Activated effector memory CD4-positive, alpha-beta T cell treated with anti-CD3 and anti-CD28 coated beads, Interleukin-2, amount 50 U/mL, for 16 hours (primary cell): ENCODE measurements at places on chromosomes 5 and 9.

GRCh38 chr5:178624631-178625546, 2.0 kb downstream of the CLK4 start:
- no peak for DNase-seq

DNA sequence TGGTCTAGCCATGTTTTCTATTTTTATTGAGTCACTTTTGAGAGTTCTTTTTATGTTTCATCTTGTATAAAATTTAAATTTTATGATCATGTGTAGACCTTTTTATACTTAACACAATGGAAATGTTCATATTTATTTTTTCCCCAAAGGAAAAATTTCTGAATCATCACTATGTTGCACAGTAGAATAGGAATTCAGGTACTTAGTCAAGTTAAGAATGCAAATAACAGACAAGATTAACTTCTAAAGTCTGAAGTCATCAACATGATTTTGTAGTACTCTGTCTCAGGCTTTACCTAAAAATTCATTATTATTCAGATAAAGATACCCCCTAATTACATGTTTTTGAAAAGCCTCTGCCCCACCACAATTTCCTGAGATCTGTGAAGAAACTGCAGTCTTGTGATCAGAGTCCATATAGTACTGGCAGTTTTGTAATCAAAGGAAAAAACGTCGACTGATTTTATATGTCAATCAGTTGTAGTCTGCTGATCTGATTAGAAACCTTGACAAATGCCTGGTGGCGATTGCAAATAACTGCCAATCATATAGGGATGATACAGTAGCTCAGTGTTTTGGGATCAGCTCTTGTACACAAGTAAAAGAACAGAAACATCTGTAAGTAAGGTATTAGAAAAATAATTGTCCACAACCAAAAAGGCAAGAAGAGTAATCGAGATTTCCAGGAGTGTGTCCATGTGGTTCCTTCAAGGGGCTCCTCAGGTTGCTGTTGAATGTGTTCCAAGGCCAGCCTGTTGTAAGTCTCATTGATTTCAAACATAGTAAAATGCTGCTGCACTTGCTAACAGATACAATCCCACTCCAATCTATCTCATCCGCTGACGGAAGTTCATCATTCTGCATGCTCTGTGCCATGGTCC, 352.4 kb downstream of the ARRDC3 start:
- no peak for DNase-seq

- no peak for DNase-seq
These were observed 383.9 kb downstream of the MAT2B start for GRCh38 chr5:163889369-163889768.

DNA sequence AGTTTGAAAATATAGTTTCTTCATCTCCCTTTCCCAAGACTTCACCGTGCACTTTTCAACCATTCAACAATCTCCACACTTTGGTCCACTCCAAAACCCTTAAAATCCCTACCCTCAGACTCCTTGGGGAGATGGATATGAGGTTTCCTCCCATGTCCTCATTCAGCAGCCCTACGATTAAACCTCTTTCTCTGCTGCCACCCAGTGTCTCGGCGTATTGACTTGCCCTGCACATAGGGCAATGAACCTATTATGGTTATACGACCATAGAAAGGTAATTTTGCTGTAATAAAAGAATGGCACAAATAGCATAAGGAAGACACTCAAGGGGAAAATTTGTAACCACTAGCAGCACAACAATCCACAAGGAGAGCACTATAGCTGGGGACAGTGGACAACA, 803.5 kb downstream of the TLE1 start:
- DNase-seq, result no peak

GRCh38 chr9:33023661-33024060, 1.4 kb upstream of the DNAJA1 start:
- DNase-seq, result no peak

- DNase-seq, result no peak
These were observed 24.4 kb downstream of the SLC25A25 start for GRCh38 chr9:128092199-128092977.

DNA sequence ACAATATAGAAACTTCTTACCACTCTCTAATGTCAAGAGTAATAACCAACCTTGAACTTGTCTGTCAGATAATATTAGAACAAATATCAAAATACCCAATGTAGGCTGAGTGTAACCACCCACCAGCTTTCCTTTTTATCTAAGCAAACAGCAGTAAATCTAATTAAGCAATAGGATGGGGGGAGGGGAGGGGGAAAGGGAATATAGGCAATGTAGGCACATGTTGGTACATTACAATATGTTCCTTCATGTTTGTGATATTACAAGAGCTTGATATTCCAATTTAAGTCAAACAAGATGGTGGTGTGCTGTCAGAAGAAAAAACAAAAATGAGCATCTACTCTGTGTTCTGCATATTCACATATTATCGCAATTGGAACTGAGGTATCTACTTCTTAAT, 158.2 kb downstream of the DENND1A start:
- no peak for DNase-seq

DNA sequence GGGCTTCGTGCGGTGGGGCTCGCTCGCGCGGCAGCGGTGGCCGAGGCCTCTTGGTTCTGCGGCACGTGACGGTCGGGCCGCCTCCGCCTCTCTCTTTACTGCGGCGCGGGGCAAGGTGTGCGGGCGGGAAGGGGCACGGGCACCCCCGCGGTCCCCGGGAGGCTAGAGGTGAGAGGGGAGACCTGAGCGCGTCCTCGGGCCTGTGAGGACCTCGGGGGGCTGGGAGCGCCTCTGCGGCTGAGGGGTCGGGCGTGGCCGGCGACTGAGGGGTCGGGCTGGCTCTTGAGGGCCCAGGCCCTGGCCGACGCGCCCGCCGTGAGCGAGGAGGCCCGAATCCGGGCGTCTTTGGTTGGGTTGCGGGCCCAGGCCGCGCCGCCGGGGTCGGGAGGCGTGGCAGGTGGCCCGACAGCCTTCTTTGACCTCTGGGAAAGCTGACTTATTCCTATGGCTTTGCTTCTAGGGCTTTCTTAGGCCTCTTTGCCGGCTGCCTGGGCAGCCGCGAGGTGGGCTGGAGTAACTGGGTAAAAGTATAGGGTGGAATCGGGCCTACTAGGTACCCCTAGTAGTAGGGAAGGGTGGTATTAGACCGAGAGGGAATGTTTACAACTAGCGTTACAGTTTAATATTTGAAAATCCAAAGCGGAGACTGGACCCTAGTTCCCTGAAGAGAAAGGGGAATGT, at the start of gene CANX:
TSS of gene CANX (plus strand) at position 33 of the 681 bp plus-strand sequence. CDS start 6,715 bp downstream, outside the sequence.
- peak; percentile 99 for DNase-seq

DNA sequence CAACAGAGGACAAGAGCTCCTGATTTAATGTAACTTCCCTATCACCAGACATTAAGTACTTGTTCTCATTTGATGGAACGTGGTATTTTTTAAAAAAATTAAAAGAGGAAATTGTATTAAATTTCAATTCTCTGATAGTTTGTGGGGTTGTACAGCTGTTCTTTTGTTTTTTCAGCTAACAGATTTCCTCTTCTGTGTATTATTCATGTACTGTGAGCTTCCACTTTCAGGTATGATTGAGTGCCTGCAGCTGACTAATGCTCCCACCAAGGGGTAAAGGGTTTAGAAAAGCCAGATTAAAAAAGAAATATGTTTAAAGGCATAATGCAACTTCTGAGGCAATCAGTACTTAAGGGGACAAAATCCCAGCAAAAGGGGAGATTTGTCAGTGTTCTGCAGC, 117.7 kb upstream of the ACTBL2 start:
- DNase-seq, result no peak

GRCh38 chr5:84437673-84438315, 53.1 kb upstream of the EDIL3 start:
- DNase-seq, result no peak

DNA sequence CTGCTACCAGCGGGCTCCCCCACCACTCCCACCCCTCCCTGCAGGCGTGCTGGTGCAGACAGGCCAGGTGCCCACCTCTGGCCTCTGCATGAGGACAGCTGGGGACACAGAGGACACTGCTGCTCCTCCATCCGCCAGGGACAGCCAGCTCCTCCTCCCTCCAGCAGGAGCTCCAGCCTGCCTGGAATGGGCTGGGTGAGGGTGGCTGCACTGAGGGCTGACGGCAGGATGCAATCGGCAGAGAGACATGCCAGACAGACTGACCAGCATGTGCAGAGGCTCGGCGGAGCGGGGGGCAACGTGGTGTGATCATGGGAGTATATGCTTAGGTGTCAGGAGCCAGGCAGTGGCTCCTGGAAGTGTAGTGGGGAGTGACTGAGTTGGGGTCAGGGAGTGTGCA, 68.4 kb downstream of the RASGEF1C start:
- peak; percentile 38 for DNase-seq

- peak; percentile 61 for DNase-seq
These were observed 18.9 kb downstream of the CLPTM1L start for GRCh38 chr5:1325870-1326531.

GRCh38 chr5:176646049-176646706, 1.1 kb upstream of the TSPAN17 start:
- no peak for DNase-seq
